ENCODE measurements at places on chromosomes 2 and 18.

DNA sequence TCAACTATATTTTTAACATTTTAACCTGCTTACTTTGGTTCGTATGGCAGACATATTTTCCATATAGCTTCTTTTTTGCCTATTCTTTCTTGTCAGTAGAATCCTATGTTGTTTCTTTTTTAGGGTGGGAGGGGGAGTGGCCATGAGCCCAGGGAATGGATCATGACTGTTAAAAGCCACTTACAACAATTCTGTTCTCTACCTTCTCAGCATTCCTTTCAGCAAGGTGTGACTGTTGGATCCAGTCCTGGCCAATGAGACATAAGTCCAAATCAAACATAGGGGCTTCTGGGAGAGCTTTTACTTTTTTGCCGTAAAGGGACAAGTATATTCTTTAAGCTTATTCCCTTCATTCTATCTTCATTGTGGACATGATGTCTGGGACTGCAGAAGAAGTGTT, 25.0 kb upstream of the DNAH6 start:
- no peak for DNase-seq

DNA sequence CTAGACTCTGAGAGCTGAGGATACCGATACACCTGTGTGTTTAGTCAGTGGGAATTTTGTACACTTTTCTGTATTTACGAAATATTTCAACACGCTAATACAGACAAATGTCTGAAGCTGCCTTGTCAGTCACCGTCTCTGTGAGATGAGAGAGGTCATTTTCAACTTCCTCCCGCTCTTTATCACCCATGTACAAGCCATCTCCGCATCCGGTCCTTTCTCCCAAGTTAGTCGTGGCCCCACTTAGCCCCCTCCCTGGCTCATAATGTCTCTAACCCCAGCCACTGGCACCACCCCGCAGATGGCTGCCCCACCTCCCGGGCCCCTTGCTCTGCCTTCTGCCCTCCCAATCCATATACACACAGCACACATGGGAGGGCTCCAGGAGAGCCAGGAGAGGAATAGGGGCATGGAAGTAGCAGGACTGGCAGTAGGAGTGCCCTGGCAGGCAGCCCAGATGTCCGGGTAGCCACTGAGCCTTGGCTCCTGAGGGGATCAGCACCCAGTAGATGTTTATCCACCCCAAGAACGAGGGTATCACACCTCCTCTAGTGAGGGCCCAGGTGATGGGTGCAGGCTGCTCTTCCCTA, 2.0 kb upstream of the RUFY4 start:
- no peak for DNase-seq

DNA sequence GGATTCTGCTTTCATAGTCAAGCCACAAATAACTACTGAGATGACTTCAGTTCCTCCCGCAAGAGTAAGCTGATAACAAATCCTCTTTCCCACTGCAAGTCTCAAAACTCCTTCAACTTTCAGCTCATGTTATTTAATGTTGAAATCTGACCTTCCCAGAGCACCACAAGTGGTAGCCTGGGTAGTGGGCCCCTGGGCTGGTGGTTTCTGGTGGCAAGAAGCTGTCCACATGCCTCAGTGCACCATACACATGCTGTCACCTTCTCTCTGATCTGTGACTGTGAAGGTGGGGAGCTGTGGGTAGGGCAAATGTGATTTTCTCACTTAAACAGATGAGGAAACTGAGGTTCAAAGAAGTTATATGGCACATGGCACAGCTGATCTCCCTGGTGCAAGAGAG, 246.1 kb upstream of the EPAS1 start:
- DNase-seq, result no peak

GRCh38 chr2:234912437-234912836, 39.4 kb upstream of the SH3BP4 start:
- DNase-seq, result no peak

DNA sequence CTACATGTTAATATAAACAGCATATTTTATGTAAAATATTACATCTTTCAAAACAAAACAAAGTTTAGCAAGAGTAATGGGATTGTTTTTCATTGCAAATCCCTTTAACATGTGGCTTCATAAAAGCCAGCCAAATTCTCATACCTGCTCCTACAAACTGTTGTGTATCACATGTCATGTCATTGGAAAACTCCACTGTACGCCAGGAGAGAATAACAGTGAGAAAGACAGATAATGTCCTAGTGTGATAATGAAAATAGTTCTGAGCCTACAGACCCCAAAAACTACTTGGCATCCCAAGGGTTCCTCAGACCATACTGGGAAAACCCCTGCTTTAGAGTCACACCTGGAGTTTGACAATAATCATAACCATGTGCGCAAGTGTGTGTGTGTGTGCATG, 182.7 kb upstream of the HNRNPA3 start:
- DNase-seq, result no peak

DNA sequence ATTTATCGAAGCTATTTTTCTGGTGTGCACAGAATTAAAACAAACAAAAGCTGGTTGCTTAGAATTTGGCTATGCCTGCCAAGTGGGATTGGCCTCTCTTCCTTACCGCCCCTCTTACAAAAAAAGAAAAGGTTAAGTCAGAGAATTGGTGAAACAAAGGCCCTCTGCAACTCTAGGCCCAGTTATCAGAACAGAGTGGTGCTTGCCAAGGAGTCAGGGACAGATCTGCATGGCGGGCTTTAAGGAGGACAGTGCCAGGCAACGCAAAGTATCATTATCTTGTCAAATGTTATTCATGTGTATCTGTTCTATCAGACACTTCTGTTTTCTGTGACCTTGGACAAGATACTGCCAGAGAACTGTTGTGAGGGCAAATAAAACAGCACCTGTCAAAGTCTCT, 78.3 kb downstream of the TGIF1 start:
- DNase-seq, result no peak

DNA sequence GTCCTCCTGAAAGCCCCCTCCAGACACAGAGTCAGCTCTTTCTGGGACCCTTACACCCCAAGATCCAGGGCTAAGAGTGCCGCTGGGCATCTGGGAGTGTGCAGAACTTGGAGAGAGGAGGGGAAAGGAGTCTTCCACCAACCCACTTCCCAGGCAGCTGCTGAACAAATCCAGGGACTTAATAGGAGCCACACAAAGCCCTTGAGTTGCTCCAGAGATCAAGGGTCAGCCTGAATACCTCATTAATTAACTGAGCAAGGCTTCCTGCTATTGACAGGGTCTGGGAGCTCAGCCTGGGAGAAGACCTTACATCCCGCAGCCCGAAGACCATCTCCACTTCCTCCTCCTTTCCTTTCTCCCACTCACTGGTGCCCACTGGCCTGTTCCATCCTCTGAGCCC, 108.3 kb downstream of the CELF4 start:
- DNase-seq, result no peak

DNA sequence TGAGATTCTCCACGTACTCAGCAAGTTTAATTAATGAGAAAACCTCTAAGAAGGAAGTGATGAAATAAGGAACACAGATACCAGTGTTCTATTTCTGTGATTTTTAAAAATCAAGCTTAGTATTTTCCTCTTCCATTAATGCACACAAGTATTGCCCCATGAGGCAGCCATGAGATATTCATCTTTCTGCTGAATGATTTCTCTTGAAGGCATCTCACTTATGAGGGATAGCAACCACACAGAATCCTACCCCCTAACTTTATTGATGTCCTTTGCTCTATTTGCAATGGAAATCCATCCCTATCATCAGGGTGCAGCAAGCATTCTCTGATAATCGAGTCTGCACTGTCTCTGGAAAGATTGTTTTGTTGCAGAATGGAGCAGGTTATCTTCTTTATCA, 244.1 kb upstream of the NRP2 start:
- DNase-seq, result no peak

GRCh38 chr18:79792096-79792987, 5.4 kb upstream of the KCNG2 start:
- DNase-seq, result no peak

- no peak for DNase-seq
Observed at GRCh38 chr18:45654677-45655076, 39.4 kb downstream of the SLC14A2 start.

- no peak for DNase-seq
Observed at GRCh38 chr18:45464619-45465018, 150.7 kb upstream of the SLC14A2 start.

GRCh38 chr2:4049463-4049862, 346.1 kb downstream of the DCDC2C start:
- no peak for DNase-seq

DNA sequence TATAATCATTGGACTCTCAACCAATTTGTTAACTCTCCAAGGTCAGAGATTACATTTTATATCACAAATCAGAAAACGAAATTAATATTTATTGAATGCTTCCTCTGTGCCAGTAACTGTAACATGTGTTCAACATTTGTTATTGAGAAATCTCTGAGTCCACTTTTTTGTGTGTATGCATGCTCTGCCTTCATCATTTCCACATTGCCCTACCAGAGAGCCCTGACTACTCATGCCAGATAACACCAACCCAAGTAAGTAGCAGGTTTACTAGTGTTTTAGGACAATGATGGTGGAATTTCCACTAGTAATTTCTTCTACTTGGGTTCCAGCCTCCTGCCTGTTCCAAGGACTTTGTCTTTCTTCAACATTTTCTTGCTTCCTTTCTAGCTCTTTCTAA, 14.2 kb upstream of the FAP start:
- DNase-seq, result no peak
